ENCODE measurements at places on chromosomes 1 and 21.
A peak's percentile ranks its signal among the peaks of the same experiment; 100 is the strongest.

DNA sequence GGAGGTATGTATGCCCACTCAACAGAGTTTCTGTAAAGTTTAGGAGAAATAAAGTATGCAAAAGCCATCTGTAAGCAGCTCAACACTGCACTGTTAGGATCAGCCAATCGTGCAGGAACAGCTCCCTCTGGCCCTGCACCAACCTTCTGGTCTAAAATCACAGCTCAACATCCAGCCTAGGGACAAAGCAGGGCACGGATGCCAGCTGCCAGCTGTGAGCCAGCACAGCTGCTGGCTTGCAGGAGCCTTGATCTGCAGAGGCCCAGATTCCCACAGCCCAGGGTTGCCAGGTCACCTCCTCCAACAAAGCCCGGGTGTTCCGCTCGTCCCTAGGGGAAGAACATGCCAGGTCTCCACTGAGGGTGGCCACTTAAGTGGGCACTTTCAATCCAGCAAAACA, 8.6 kb downstream of the ACOT7 start:
- no peak for DNase-seq

DNA sequence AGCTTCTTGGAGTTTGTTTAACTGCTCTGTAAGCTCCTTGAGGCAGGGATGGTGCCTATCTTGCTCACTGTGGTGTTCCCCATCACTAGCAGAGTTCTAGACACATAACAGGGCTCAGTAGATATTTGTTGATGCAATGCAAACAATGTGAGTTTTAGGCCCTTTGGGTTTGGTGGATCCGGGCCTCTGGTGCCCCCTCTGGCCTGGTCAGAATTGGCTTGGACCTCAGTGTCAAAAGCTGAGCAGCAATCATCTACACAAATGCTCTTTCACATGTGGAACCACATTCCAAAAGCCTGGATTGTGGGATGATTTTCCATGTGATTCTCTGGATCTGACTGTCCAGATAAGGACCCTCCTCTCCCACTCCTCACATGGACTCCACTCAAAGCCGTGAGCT, 53.4 kb upstream of the BCAR3 start:
- DNase-seq = no peak

DNA sequence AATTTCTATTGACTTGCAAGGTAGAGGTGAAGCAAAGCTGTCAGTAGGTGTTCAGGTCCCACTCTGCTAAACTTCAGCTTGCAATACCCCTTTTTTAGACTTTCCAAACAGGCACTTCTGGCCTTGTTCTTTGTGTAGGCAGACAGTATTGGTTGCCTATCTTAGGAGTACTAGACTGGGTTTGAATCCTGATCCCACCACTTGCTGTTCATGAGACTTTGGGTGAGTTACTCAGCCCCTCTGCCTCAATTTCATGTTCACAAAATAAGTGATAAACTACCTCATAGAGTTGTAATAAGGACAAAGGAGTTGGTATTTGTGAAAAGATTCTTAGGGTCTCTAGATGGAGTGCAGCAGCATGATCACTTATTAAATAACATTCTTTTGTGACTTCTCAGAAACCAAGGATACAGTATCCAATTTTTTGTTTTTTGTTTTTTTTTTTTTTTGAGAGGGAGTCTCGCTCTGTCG, 5.2 kb downstream of the RCC1 start:
- DNase-seq = no peak

DNA sequence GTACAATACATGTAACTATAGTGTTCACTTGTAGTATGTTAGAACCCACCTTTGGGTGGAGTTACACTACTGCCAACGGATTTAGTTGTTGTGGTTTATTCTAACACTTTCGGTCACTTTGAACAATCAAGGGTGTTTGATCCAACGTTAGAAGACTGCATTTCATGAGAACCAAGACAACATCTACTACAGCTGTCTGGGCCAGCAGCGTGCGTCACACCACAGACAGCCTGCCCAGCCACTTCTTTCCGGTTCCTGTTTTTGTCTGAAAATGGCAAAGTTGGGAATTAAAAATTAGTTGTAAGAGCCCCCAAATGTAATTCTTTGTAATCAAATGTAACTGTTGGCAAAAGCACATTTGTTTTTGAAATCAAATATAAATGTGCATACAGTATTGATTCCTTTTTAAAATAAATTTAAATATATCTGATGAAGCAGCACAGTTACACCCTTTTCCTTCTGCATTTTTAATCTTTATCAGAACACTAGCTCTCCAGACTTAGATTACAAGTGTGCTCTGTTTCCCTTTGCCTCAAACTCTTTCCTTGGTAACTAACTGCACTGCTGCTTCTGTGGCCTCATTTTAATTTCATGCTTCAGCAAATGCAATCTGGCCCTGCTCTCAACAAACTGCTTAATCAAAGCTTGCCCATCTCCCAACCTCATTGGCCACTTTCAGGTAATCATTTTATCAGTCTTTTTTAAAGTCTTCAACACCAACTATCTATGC, 86.6 kb upstream of the DPH5 start:
- DNase-seq = no peak

GRCh38 chr1:231724876-231725647, 98.5 kb downstream of the DISC1 start:
- DNase-seq = no peak

- no peak for DNase-seq
These were observed 2.9 kb downstream of the C1orf210 start for GRCh38 chr1:43282220-43283195.

DNA sequence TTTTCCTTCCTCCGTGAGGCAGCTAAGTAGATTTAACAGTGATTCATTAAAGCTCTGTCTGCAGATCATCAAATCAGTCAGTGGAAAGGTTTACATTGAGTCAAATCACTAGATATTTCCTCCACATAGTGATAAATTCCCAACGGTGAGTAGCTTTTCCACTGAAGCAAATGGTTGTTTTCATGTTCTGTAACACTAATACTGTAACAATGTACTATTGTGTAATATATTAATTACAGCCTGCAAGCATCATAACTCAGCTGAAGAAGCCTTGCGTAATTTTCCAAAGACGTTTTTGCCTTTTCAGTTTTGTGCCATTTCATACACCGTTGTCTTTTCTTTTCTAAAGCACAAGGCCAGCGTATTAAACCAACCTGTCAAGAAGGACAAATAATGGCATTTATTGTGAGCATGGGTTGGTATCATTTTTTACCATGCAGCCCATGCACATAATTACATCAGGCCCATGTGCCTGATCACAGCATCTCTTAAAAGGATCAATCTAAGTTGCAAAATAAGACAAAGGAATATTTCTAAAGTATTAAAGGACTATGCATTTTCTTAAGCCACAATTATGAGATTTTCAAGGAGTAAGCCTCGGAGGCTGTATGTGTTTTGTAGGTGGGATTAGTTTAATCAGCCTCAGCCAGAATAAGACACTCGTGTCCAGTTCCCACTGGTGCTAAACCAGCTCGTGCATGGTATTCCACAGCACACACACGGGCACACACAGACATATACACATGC, 16.7 kb upstream of the PDE9A start:
- peak; percentile 54 for DNase-seq

- DNase-seq = peak; percentile 74
These were observed 77.5 kb upstream of the L1TD1 start for GRCh38 chr1:62117018-62117750.

GRCh38 chr1:38587766-38588165, 271.8 kb downstream of the RRAGC start:
- no peak for DNase-seq

- no peak for DNase-seq
These were observed 12.1 kb downstream of the CSTB start for GRCh38 chr21:43763901-43764523.

DNA sequence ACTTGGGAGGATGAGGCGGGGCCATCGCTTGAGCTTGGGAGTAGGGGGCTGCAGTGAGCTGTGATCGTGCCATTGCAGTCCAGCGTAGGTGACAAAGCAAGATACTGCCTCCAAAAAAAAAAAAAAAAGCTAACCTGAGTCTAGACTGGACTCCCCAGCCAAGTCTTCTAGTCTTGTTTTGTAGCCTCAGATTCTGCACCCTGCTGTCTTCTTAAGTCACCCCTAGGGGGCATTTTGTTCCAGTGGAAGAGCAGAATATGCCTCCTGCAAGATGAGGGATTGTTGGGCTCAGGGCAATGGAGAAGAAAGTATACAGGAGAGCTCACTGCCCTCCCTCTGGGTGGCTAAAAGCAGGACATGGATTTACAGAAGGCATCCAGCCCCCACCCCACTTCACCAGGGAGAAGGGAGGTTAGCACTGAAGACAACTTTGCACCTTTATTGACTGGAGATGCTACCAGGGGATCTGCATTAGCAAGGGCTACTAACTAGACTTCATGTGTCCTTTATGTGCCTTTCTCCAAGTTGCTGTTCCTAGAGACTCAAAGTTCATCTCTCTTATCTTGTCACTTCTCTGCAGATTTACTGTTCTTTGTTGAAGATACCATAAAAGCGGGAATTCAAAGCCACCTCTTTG, 15.3 kb upstream of the RNF187 start:
- no peak for DNase-seq

DNA sequence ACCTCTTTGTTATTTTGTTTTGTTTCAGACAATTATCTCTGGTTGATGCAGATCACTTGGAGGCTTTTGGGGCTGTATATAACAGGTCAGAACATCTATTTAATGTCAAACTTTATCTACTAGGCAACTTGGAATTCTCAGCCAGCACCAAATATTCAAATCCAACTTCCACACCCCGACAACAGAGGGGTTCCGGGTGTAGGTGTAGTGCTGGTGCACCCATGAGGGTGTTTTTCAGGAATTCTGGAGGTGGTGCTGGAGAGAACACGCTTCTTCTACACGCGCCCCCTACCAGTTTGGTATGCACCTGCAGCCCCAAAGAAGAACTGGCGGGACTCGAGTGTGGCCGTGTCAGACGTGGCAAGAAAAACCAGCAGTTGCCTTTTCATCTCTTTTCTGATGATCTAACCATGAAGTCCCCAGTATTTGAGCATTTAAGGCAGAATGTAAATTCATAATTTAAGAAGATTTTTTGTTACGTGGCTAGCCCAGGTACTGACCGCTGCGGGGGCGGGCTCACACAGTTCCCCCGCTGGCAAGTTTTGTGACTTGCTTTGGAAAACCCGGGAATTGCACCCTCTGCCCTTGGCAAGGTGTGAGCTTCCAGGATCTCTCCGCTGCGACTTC, 462 bp upstream of the TLCD4 start:
- DNase-seq = no peak

DNA sequence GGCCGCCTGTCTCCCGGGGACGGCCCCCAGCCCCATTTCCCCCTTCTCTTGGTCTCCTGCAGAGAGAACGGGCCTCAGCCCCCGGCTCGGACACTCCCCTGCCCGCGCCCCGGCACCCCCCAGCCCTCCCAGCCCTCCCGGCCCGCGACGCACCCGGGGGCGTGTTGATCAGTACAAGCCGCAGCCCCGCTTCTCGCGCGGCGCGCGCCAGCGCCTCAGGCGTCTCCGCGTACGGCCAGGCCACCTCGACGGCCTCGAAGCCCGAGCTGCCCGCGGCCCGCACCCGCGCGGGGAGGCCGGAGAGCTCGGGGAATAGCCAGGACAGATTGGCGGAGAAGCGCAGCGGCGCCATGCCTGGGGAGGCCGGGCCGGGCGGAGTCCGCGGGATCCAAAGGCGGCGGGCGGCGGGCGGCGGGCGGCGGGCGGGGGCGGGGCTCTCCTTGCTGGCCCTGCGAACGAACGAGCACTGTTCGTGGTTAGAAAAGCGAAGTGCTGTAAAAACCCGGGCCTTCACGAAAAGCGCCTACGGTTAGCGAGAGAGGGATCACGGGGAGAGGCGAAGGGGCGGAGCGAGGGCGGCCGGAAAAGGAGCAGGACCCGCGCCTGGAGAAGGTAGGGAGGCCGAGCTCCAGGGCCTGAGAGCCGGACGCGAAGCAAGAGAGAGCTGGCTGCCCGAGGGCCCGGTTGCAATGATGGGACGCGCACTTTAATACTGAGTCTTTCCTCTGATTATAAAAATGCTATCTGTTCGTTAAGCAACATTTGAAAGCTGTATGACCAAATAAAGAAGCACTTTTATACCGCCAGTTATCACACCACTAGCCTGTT, at the start of gene HYI:
TSS of gene HYI (minus strand) at position 490 of the 828 bp plus-strand sequence. CDS start at position 352, 138 bp downstream.
- DNase-seq = peak; percentile 77
